ENCODE measurements at places on chromosomes 3 and 15. TPM values are rescaled to one million over a fixed set of nuclear protein-coding genes. Genes with fewer than 3 reads are reported as not detected.
A peak's percentile ranks its signal among the peaks of the same experiment; 100 is the strongest.

DNA sequence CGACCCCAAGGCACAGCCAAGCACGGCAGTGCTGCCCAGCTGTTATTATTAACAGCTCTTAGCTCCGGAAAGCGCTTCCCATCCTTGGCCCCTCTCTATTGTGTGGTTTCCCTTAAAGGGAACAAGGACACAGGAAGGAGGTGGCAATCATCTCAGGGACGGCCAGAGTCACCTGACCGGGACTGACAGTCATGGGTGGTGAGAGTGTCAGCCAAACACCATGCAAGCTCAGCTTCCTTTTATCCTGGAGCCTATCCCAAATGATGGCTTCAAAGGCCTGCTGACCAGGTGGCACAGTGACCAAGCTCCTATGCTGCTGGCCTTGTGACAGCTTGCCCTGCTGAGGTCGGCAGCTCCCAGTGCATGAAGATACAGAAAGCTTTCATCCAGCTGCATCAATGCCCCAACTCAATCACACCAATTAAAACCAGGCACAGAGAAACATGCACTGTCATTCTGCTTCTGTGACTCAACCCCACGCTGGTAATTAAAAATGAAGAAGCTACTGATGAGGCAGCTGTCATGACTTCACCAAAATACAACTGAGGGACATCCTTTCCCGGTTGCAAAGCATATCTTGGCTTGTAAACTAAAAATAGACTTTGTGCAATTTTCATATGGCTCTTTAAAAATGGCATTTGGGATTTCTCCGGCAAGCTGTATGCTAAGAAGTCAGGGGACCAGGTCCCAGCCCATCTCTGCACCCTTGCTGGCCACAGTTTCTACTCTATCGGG is 34.0 kb downstream of the PCSK6 start:
- H3K27ac ChIP-seq = no peak overlapping the region
- DNase-seq = peak; percentile 51
- H3K4me1 ChIP-seq = peaks cover 34% of the 10 kb centered on the region
- no peak overlapping the region for H3K4me3 ChIP-seq
- H3K27me3 ChIP-seq = no peaks in the 10 kb centered on the region
- no peaks in the 10 kb centered on the region for H3K36me3 ChIP-seq

- peak; percentile 41 for DNase-seq
- H3K4me1 ChIP-seq = peaks cover 8% of the 10 kb centered on the region
- no peaks in the 10 kb centered on the region for H3K27me3 ChIP-seq
- no peaks in the 10 kb centered on the region for H3K36me3 ChIP-seq
- H3K4me3 ChIP-seq = no peak overlapping the region
Observed at GRCh38 chr15:90583471-90584252, 53.9 kb downstream of the CRTC3 start.

DNA sequence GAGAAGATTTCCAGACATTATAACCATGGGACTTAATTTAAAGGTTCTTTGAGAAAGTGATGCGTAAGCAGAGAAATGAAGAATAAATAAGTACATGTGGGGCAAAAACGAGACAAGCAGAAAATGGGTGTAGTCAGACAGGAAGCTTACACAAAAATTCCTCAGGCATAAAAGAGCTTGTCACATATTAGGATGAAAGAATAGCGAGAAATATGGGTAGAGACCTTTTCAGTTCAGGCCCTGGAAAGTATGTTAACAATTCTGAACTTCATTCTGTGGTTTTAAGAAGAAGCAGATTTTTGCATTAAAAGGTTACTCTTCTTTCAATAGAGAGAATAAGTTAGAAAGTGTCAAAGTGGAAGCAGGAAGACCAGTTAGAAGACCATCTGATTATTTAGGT is 352.4 kb downstream of the ROBO1 start:
- no peak overlapping the region for H3K27ac ChIP-seq
- H3K4me1 ChIP-seq = no peaks in the 10 kb centered on the region
- DNase-seq = no peak
- H3K36me3 ChIP-seq = no peaks in the 10 kb centered on the region

DNA sequence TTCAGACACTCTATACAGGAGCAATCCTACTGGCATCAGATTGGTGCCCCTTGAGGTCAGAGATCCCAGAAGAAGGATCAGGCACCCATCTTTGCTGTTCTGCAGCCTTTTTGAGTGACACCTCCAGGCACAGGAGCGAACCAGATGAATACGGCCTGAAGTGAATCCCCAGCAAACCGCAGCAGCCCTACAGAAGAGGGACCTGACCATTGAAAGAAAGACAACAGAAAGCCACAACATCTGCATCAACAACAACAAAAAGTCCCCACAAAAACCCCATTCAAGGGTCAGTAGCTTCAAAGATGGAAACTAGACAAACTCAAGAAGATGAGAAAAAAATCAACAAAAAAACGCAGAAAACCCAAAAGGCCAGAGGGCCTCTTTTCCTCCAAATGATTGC is 130.4 kb downstream of the PPM1L start:
- H3K27ac ChIP-seq = no peak overlapping the region
- no peak for DNase-seq
- H3K4me3 ChIP-seq = no peak overlapping the region
- H3K36me3 ChIP-seq = no peaks in the 10 kb centered on the region

DNA sequence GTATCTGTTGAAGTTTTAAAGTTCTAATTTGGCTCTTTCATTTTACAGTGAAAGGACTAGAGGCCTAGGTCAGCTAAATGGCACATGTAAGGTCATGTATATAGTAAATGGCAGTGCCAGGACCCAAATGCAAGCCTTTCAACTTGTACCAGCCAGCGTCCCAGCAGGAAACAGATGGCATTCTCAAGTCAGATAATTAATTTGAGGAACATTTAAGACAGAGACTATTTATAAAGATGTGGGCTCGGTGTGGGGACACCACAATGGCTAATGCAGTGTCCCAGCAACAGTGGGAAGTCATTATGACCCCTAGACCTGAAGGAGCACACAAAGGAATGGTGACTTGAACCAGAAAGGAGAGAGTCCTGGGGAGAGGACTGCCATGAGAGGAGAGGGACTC is 6.1 kb downstream of the MINDY4B start:
- no peak for DNase-seq
- H3K27me3 ChIP-seq = no peaks in the 10 kb centered on the region
- H3K4me3 ChIP-seq = no peak overlapping the region
- H3K27ac ChIP-seq = no peak overlapping the region
- peaks cover 3% of the 10 kb centered on the region for H3K4me1 ChIP-seq

- H3K36me3 ChIP-seq = no peaks in the 10 kb centered on the region
- no peak for DNase-seq
- no peaks in the 10 kb centered on the region for H3K4me1 ChIP-seq
- no peaks in the 10 kb centered on the region for H3K27me3 ChIP-seq
- no peak overlapping the region for H3K27ac ChIP-seq
Observed at GRCh38 chr15:69060041-69060481, 45.6 kb downstream of the NOX5 start.

DNA sequence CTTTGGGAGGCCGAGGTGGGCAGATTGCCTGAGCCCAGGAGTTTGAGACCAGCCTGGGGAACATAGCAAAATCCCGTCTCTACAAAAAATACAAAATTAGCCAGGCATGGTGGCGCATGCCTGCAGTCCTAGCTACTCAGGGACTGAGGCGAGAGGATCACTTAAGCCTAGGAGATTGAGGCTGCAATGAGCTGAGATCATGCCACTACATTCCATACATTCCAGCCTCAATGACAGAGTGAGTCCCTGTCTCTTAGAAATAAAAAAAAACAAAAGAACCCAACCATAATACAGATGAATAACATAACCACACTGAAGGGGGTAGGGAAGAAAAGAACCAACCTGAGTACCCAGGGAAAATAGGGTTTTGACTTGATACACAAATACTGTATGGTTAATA is 19.7 kb upstream of the CGNL1 start:
- no peaks in the 10 kb centered on the region for H3K4me1 ChIP-seq
- no peak overlapping the region for H3K4me3 ChIP-seq
- H3K27me3 ChIP-seq = no peaks in the 10 kb centered on the region
- no peak overlapping the region for H3K27ac ChIP-seq
- no peaks in the 10 kb centered on the region for H3K36me3 ChIP-seq

GRCh38 chr15:49530092-49530491 is 90.5 kb downstream of the FAM227B start:
- no peaks in the 10 kb centered on the region for H3K27me3 ChIP-seq
- H3K36me3 ChIP-seq = no peaks in the 10 kb centered on the region

DNA sequence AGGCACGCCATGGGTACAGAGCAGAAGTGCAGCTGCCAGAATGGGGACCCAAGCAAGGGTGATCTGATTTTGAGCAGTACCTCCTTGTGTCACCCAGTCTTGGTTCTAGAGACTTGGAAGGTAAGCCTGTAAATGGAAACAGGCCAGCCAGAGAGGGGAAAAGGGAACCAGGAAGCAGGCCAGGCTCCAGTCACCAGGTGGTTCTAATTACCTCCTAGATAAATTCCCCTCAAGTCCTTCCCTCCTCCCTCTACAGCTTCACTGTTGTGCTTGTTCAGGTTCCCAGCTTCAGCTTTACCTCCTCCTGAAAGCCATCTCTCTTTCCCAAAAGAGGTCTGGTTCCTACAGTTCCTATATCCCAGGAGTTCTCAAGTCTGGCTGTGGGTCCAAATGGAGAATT is 58.8 kb upstream of the SLC7A14 start:
- no peaks in the 10 kb centered on the region for H3K36me3 ChIP-seq
- H3K27me3 ChIP-seq = no peaks in the 10 kb centered on the region
- no peaks in the 10 kb centered on the region for H3K4me1 ChIP-seq
- no peak for DNase-seq
- H3K4me3 ChIP-seq = no peak overlapping the region
- H3K27ac ChIP-seq = no peak overlapping the region

GRCh38 chr3:195172039-195172684 is 98.8 kb downstream of the XXYLT1 start:
- peaks cover 5% of the 10 kb centered on the region for H3K4me1 ChIP-seq
- H3K36me3 ChIP-seq = no peaks in the 10 kb centered on the region
- DNase-seq = no peak
- no peak overlapping the region for H3K4me3 ChIP-seq
- H3K27me3 ChIP-seq = no peaks in the 10 kb centered on the region

- no peak overlapping the region for H3K4me3 ChIP-seq
- DNase-seq = peak; percentile 59
- no peaks in the 10 kb centered on the region for H3K36me3 ChIP-seq
Observed at GRCh38 chr3:46742992-46743585, 25.4 kb upstream of the PRSS50 start.

- no peak for DNase-seq
- H3K27me3 ChIP-seq = no peaks in the 10 kb centered on the region
- H3K4me1 ChIP-seq = no peaks in the 10 kb centered on the region
- H3K27ac ChIP-seq = no peak overlapping the region
Observed at GRCh38 chr15:81239190-81239589, 42.5 kb downstream of the IL16 start.

DNA sequence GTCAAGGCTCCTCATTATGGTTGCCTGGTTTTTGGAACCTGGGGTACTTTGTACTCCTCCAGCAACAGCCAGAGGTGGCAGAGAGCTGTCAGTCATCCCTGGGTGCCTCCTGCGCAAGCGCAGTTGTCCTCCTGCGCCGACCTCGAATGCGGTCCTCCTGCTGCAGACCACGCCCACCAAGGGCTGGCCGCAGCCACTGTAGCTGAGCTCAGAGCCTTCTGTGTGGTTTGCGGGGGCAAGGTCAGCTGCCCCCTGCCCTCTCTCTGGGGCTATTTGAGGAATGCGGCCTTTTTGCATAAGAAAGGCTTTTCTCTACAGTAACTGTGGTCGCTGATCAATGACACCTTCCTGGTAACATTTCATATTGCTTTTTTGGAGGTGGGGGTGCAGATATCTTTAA is 131.3 kb upstream of the SNRPN start:
- no peak overlapping the region for H3K4me3 ChIP-seq
- no peaks in the 10 kb centered on the region for H3K36me3 ChIP-seq
- H3K27me3 ChIP-seq = no peaks in the 10 kb centered on the region

GRCh38 chr3:124730941-124731297 is 667 bp downstream of the UMPS start:
- no peaks in the 10 kb centered on the region for H3K36me3 ChIP-seq
- DNase-seq = no peak
- H3K4me1 ChIP-seq = peaks cover 20% of the 10 kb centered on the region
- H3K27ac ChIP-seq = no peak overlapping the region
- peak overlapping the region; percentile 96 for H3K4me3 ChIP-seq
- no peaks in the 10 kb centered on the region for H3K27me3 ChIP-seq

DNA sequence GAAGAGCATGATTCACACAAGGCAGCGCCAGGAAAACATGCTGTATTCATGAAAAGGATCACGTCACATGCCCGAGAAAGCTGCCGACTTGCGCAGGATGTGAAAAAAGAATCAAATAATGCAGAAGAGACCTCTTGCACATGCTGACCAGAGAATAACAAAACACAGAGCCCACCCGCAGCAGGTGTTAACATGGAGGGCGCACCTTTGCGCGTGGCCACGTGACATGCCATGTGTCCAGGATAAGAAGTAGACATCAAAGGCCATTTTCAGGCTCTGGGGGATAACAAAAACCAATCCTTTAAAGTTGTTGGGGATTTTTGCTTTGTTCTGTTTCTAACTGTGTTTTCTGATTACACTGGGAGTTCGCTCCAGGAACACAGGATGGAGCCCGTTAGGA is 1332.8 kb downstream of the ZPLD1 start:
- no peaks in the 10 kb centered on the region for H3K4me1 ChIP-seq
- no peak overlapping the region for H3K4me3 ChIP-seq
- no peak for DNase-seq
- H3K27me3 ChIP-seq = no peaks in the 10 kb centered on the region
- H3K36me3 ChIP-seq = no peaks in the 10 kb centered on the region

GRCh38 chr15:68372291-68372811 is 59.6 kb downstream of the ITGA11 start:
- H3K27ac ChIP-seq = no peak overlapping the region
- H3K36me3 ChIP-seq = no peaks in the 10 kb centered on the region
- no peak overlapping the region for H3K4me3 ChIP-seq
- no peaks in the 10 kb centered on the region for H3K27me3 ChIP-seq

GRCh38 chr3:123658852-123659206 is 74.0 kb upstream of the HACD2 start:
- no peaks in the 10 kb centered on the region for H3K27me3 ChIP-seq
- peaks cover 48% of the 10 kb centered on the region for H3K4me1 ChIP-seq
- peak; percentile 50 for DNase-seq
- no peak overlapping the region for H3K4me3 ChIP-seq
- H3K36me3 ChIP-seq = peaks cover 8% of the 10 kb centered on the region

GRCh38 chr15:58556028-58556361 is 124.2 kb downstream of the LIPC start:
- no peak overlapping the region for H3K4me3 ChIP-seq
- H3K4me1 ChIP-seq = peaks cover 9% of the 10 kb centered on the region
- no peak for DNase-seq
- H3K27me3 ChIP-seq = no peaks in the 10 kb centered on the region
- H3K36me3 ChIP-seq = no peaks in the 10 kb centered on the region
- H3K27ac ChIP-seq = no peak overlapping the region

Gene MEGF11
- 0.82 TPM for total RNA-seq

Gene ANP32A
- 105 TPM for total RNA-seq

Gene IGDCC3
- 0.09 TPM for total RNA-seq

Gene PRR20G
- total RNA-seq = not detected

Gene CNTN6
- 22.7 TPM for total RNA-seq

Gene PATL2
- total RNA-seq = 2.4 TPM

Gene CFAP100
- total RNA-seq = 31.9 TPM

Gene TM4SF18
- 28.5 TPM for total RNA-seq

Gene SKOR1
- total RNA-seq = 0.46 TPM

Gene ACOX2
- 24.4 TPM for total RNA-seq

Data from lung (tissue), 17 donors.